ENCODE measurements at places on chromosomes 5 and 9.

- no peak overlapping the region for H3K27ac ChIP-seq
- H3K36me3 ChIP-seq = no peaks in the 10 kb centered on the region
- H3K27me3 ChIP-seq = no peaks in the 10 kb centered on the region
- H3K4me1 ChIP-seq = no peaks in the 10 kb centered on the region
These were observed 28.8 kb upstream of the PANK3 start for GRCh38 chr5:168607946-168608345.

DNA sequence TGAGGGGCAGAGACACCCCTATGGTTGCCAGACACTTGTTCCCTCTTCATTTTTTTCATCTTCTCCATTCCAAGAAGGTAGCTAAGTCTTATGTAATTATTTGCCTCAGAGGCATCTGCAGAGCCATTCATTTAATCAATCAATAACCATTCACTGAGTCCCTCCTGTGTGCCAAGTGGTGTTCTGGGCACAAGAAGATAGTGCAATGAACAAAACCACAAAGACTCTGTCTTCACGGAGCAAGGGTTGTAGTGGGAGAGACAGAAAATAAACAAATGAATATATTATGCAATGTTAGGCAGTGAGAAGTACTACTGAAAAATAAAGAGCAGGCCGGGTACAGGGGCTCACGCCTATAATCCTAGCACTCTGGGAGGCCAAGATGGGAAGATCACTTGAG, 41.4 kb upstream of the CTNNA1 start:
- no peak for DNase-seq
- H3K27me3 ChIP-seq = no peaks in the 10 kb centered on the region
- no peak overlapping the region for H3K27ac ChIP-seq
- H3K36me3 ChIP-seq = no peaks in the 10 kb centered on the region
- no peak overlapping the region for H3K4me3 ChIP-seq
- no peaks in the 10 kb centered on the region for H3K4me1 ChIP-seq

DNA sequence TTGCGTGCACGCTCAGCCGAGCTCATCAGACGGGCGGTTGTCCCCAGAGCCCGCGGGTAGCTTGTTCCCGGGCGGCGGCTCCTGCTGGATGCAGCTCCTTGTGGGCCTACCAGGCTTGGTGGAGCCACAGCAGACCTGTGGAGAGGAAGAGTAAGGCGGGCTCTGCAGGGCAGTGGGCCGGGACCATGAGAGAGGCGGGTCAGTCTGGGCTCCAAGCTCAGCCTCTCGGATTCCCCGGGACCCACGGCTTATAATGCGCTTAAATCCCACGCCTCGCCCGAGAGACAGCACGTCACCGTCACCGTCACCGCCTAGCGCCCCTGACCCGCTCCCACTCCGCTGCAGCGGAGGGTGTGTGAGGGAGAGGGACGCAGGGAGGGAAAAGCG, 1.9 kb upstream of the ANKRD18A start:
- H3K4me1 ChIP-seq = no peaks in the 10 kb centered on the region
- H3K36me3 ChIP-seq = no peaks in the 10 kb centered on the region
- peak overlapping the region; percentile 24 for H3K4me3 ChIP-seq
- peaks cover 2% of the 10 kb centered on the region for H3K27me3 ChIP-seq
- DNase-seq = peak; percentile 60
- no peak overlapping the region for H3K27ac ChIP-seq

DNA sequence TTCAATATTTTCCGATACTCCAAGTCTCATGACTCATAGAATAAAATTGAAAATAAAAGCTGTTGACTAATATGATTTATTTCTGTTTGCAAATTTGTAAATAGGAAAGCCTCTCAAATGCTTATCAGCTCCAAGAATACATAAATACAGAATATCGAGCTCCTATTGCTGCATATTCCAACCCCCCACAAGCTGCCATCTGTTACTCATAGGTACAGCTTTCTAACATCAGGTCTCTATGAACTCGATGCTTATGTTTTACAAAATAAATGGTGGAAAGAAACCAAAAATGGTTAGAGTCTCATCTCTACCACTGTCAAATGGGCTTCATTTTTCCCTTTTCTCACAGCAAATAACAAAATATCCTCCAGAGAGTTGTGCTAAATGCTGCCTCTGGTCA, 631.6 kb upstream of the CDH18 start:
- H3K27ac ChIP-seq = no peak overlapping the region
- H3K27me3 ChIP-seq = no peaks in the 10 kb centered on the region
- no peak for DNase-seq
- no peaks in the 10 kb centered on the region for H3K36me3 ChIP-seq
- no peaks in the 10 kb centered on the region for H3K4me1 ChIP-seq

DNA sequence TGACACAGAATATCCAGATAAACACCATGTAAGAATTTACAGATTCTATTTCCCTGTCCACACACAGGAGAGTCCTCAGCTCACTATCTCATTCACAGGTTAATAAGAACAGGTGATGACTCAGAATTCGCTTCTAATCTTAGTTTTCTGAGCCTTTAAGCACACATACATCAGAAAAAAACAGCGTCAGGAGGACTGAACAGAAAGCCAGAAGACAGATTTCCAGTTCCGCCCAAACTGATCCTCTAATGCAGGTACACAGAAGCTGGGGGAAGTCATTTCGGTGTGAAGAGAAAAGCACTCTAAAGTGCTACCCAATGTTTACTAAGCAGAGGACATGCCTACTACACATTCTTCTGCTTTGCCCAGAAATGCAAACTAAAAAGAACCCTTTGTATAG, 1.6 kb downstream of the CEMIP2 start:
- H3K36me3 ChIP-seq = no peaks in the 10 kb centered on the region
- H3K27ac ChIP-seq = no peak overlapping the region
- H3K27me3 ChIP-seq = no peaks in the 10 kb centered on the region
- DNase-seq = no peak

GRCh38 chr9:82645600-82645999, 417.3 kb downstream of the RASEF start:
- no peaks in the 10 kb centered on the region for H3K36me3 ChIP-seq
- H3K4me3 ChIP-seq = no peak overlapping the region
- no peaks in the 10 kb centered on the region for H3K4me1 ChIP-seq
- no peak for DNase-seq
- no peak overlapping the region for H3K27ac ChIP-seq
- no peaks in the 10 kb centered on the region for H3K27me3 ChIP-seq

- peaks cover 3% of the 10 kb centered on the region for H3K4me1 ChIP-seq
- H3K27me3 ChIP-seq = no peaks in the 10 kb centered on the region
- H3K27ac ChIP-seq = no peak overlapping the region
- peak; percentile 47 for DNase-seq
- no peak overlapping the region for H3K4me3 ChIP-seq
- no peaks in the 10 kb centered on the region for H3K36me3 ChIP-seq
These were observed 16.7 kb upstream of the MTMR12 start for GRCh38 chr5:32329395-32329834.

DNA sequence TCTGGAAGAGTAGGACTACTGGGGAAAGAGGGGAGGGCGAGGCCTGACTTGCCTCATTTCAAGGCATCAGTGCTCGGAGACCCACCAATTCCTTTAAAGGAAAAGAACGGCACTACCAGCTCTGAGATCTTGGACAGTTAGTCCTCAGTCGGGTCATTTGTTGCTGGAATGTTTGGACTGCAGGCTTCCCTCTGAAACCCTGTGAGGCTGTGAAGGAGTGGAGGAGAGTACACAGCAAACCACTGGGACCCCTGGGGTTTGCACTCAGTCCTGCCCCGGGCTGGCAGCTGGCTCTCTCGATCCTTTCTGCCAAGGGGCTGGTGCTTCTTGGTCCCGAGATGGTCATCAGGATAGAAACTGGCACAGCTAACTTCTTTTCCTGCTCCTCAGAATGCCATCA, 194.5 kb downstream of the TRIO start:
- no peak overlapping the region for H3K4me3 ChIP-seq
- H3K36me3 ChIP-seq = peaks cover 2% of the 10 kb centered on the region
- no peaks in the 10 kb centered on the region for H3K4me1 ChIP-seq

DNA sequence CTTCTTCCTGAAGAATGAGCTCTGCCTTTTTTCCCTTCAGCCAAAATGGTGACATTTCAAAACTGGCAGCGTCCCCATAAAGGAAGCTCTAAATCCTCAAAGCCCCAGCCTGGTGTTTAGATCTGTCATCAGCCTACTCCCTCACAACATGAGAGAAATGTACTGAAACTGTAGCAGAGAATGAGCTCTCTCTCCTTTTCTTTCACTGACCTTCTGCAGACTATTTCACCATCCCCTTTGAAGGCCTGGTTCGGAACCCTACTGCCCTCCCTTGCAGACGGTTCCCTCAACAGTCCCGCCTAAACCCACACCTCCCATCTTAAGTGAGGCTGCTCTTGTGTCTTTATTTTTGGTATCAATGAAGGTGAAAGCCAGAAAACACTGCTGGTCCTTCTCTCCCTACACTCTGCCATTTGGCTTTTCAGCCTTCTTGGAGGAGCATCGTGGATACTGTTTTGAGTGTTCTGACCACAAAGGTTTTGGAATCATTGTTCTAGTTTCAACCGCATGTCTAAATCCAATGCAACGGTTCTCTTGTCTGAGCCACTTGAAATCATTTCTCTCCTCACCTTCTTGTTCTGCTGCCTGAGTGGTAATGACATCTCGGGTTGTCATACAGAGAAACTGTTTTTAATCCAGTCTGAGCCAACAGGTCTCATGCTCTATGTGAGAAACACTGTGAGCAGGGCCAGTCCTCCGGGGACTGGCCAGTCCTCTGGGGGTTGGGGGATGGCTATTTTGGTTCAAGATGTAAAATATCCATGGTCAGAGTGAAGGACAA, 39.0 kb downstream of the ITK start:
- H3K4me3 ChIP-seq = no peak overlapping the region
- peak; percentile 39 for DNase-seq
- H3K36me3 ChIP-seq = no peaks in the 10 kb centered on the region
- H3K27ac ChIP-seq = no peak overlapping the region

GRCh38 chr5:59609501-59610265, 283.8 kb downstream of the PDE4D start:
- no peaks in the 10 kb centered on the region for H3K27me3 ChIP-seq
- H3K4me3 ChIP-seq = no peak overlapping the region
- H3K4me1 ChIP-seq = no peaks in the 10 kb centered on the region
- H3K36me3 ChIP-seq = no peaks in the 10 kb centered on the region

- H3K27ac ChIP-seq = no peak overlapping the region
- H3K36me3 ChIP-seq = peaks cover 4% of the 10 kb centered on the region
- no peak for DNase-seq
- H3K4me3 ChIP-seq = no peak overlapping the region
- H3K27me3 ChIP-seq = no peaks in the 10 kb centered on the region
These were observed 22.5 kb downstream of the PSAT1 start for GRCh38 chr9:78319197-78320029.

GRCh38 chr9:136984464-136985026, 1.8 kb downstream of the LCNL1 start:
- H3K27ac ChIP-seq = no peak overlapping the region
- DNase-seq = no peak
- H3K4me3 ChIP-seq = no peak overlapping the region
- H3K4me1 ChIP-seq = no peaks in the 10 kb centered on the region

GRCh38 chr5:33611877-33612276, 171.1 kb downstream of the TARS1 start:
- no peaks in the 10 kb centered on the region for H3K36me3 ChIP-seq
- peaks cover 2% of the 10 kb centered on the region for H3K4me1 ChIP-seq
- no peak overlapping the region for H3K27ac ChIP-seq
- H3K4me3 ChIP-seq = no peak overlapping the region
- no peaks in the 10 kb centered on the region for H3K27me3 ChIP-seq

GRCh38 chr9:91740701-91741100, 209.3 kb downstream of the ROR2 start:
- H3K27me3 ChIP-seq = no peaks in the 10 kb centered on the region
- H3K36me3 ChIP-seq = no peaks in the 10 kb centered on the region
- H3K4me1 ChIP-seq = no peaks in the 10 kb centered on the region
- DNase-seq = no peak

- peaks cover 12% of the 10 kb centered on the region for H3K27me3 ChIP-seq
- H3K27ac ChIP-seq = no peak overlapping the region
- no peaks in the 10 kb centered on the region for H3K36me3 ChIP-seq
- DNase-seq = peak; percentile 57
- H3K4me1 ChIP-seq = no peaks in the 10 kb centered on the region
These were observed 2.6 kb upstream of the GABRB2 start for GRCh38 chr5:161549106-161549505.

GRCh38 chr5:125668884-125669283, 754.3 kb upstream of the GRAMD2B start:
- H3K27me3 ChIP-seq = no peaks in the 10 kb centered on the region
- no peaks in the 10 kb centered on the region for H3K4me1 ChIP-seq
- DNase-seq = peak; percentile 10
- H3K27ac ChIP-seq = no peak overlapping the region
- H3K4me3 ChIP-seq = no peak overlapping the region
- H3K36me3 ChIP-seq = no peaks in the 10 kb centered on the region

DNA sequence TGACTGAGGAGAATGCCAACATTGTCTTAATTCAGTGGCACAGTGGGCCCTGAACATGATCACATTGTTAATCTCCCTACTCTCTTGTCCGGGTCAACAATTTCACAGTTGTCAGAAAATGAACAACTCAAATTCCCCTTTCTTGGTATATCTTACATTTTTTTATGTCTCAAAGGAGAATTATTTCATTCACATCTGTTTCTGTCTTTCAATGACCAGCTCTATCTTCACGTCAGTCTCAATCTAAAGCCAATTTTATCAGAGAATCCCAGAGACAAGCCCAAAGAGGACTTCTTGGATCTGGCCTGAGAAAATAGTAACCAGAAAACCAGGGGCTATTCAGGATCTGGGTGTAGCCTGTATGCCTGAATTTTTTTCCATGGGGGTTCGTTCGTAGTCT, 477.5 kb downstream of the PDE4D start:
- H3K36me3 ChIP-seq = no peaks in the 10 kb centered on the region
- H3K27ac ChIP-seq = no peak overlapping the region
- H3K4me3 ChIP-seq = no peak overlapping the region
- H3K27me3 ChIP-seq = no peaks in the 10 kb centered on the region

DNA sequence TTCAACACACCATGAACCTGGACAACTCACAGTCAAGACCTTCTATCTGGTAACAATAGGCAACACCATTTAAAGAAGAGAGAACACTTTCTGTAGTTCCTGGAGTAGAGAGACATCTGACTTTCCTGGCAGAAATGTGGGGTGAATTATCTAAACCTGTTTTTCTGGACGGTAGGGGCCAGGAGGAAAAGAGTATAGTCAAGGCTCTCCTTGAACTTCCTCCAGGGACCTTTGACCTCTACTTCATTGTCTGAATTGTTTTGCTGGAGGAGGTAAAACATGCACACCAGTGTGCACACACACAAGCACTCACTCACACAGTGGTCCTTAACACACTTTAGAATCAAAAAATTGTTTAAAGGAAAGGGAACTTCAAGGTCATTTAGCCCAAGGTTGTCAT, 13.2 kb downstream of the S100Z start:
- no peaks in the 10 kb centered on the region for H3K36me3 ChIP-seq
- H3K27me3 ChIP-seq = no peaks in the 10 kb centered on the region
- H3K27ac ChIP-seq = no peak overlapping the region
- DNase-seq = no peak
- H3K4me3 ChIP-seq = no peak overlapping the region

DNA sequence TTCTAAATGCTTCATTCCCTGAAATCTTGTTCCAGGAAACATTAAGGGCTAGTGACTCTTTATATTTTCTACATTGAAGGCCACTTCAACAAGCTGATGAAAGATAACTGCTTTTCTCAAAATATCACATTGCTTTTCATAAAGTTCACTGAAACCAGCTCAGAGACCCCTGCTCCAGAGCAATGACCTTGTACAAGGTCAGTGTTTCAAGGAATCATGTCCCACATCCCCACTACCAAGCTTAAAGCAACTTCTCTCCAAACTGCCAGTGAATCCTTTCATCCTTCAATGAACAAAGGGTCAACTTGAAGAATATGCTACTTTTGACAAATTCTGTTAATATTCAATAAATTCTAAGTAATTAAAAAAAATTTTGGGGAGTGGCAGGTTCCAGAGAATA, 12.0 kb upstream of the SPATA24 start:
- peaks cover 26% of the 10 kb centered on the region for H3K4me1 ChIP-seq
- no peaks in the 10 kb centered on the region for H3K27me3 ChIP-seq
- H3K27ac ChIP-seq = peak overlapping the region; percentile 81
